ENCODE measurements at places on chromosomes 1 and 21. TPM values are rescaled to one million over a fixed set of nuclear protein-coding genes. Genes with fewer than 3 reads are reported as not detected.

- DNase-seq = no peak
Measured at GRCh38 chr1:102588536-102588935, 519.8 kb downstream of the COL11A1 start.

DNA sequence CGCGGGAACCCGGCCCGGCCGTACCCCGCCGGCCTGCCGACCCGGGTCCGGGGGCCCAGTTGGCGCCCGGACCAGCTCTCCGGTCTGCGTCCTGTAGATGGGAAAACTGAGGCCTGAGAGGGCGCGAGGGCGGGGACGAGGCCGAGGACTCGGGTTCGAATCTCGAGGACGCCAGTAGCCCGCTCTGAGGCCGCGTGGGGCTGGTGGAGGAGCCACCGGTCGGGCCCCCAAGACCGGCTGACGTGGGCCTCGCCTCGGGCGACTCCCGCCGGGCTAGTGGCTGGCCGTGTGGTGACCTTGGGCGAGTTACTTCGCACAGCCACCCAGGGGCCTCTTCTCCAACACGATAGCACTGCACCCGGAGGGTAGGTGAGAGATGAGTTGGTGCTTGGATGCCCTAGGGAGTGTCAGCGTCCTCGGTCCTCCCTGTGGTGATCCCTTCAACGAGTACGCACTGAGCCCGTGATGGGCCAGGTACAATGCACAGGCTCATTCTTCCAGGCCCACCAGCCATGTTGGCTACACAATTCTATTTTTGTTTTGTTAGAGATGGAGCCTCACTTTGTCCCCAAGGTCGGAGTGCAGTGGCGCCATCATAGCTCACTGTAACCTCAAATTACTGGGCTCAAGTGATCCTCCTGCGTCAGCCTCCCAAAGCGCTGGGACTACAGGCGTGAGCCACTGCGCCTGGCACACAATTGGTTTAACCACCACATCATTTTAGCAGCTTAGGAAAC, 404 bp upstream of the SCMH1 start:
- DNase-seq = no peak

DNA sequence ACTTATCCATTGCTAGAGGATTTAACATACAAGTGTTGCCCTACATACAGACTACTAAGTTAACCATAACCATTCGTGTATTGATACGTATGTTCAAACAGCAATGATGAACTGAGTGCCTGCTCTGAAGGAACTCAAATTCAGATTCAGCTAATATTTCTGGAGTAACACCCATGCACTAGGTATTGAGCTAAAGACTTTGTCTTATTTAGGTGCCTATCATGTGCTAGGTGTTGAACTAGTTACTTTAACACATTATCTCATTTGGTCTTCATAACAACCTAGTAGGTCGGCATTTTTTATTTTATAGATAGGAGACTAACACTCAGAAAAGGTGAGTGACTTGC, 160.0 kb downstream of the LTN1 start:
- DNase-seq = no peak

DNA sequence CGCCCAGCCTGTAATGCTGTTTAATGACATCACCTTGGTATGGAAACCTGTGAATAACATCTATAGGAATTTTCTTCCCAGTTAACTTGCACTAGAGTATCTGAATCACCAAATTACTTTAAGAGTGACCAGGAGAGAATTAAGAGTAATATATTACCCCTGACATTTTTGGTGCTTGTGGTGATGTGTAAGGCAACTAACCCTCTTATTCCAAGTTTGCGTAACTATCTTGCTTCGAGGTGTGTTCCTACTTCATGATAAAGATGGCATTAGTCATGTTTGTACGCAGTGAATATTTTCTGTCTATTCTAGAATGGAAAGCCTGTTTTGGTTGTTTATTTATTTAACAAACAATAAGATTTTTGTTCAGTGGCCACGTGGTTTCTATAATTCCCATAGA, 131.3 kb downstream of the ZP4 start:
- DNase-seq = no peak

TSPEAR gene
- not detected for total RNA-seq
